ENCODE measurements at places on chromosomes 5 and 9.

DNA sequence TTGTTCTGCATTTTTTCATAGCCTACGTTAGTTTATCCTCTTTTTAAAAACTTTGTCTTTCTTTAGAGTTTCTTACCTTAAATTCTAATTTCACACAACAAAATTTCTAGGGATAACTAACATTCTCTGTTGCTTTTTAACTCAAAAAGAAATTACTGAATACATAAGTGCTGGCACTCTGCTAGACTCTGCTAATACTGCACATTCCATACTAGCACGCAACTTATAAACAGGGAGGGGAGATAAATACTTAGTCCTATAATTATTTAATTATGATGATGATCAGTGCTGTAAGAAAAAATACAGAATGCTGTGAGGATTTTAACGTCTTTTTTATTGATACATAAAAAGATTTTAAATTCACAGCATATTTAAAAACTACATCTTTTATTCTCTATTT lies 25.1 kb downstream of the RNF145 start:
- no peak for DNase-seq

- DNase-seq: peak; percentile 45
Observed at GRCh38 chr9:69223605-69224004, 49.5 kb downstream of the TJP2 start.

GRCh38 chr5:180126716-180127681 lies 55.4 kb upstream of the RNF130 start:
- no peak for DNase-seq

GRCh38 chr5:10250806-10251276 lies 761 bp downstream of the CCT5 start:
- no peak for DNase-seq

DNA sequence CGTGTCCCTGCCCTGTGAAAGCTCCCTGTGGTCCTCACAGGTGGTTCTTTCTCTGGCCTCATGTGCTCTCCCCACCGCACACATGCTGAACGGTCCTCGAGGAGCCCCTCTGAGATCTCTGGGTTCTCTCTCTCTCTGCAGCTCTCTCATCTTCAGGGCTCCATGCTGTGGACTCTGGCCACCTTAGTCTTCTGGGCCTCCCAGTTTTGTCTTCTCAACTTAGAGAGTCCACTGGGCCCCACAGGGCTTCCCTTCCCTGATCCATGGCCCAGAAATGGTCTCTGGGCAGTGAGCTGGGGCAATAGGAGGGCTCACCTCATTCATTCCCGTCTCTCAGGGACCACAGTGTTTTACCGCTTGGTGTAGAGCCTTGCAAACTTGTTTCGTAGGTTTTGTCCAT lies 26.4 kb downstream of the FGD3 start:
- no peak for DNase-seq

Data from astrocyte of the cerebellum (primary cell).